Astrocyte (in vitro differentiated cells and primary cell): ENCODE measurements at places on chromosomes 4 and X.

DNA sequence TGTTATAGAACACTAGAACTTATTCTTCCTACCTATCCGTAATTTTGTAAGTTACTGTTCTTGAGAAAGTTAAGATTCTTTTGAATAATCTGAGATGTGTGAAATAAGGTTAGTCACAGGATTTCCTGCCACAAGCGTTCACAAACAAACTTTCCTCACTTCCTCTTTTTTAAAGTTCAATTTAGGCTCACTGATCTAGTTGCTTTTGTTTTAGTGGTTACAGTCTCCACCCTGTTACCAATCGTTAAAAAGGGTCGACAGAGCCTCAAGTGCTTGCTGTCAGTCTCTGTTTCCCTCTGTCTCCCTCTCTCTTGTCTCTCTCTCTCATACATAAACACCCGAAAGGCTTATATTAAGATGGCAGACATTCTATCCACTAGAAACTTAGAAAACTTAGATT, 35.9 kb upstream of the STK26 start:
- no peak for DNase-seq

GRCh38 chr4:80112236-80112635, 39.2 kb upstream of the ANTXR2 start:
- no peak for DNase-seq

GRCh38 chr4:156578005-156578404, 393.6 kb downstream of the PDGFC start:
- no peak for DNase-seq

- peak; percentile 74 for DNase-seq
These were observed 1.5 kb downstream of the CLCN3 start for GRCh38 chr4:169621731-169622492.

- no peak for DNase-seq
These were observed 16.9 kb upstream of the PHEX start for GRCh38 chrX:22015139-22015750.

- no peak for DNase-seq
These were observed 15.4 kb downstream of the OCIAD2 start for GRCh38 chr4:48891028-48891619.

DNA sequence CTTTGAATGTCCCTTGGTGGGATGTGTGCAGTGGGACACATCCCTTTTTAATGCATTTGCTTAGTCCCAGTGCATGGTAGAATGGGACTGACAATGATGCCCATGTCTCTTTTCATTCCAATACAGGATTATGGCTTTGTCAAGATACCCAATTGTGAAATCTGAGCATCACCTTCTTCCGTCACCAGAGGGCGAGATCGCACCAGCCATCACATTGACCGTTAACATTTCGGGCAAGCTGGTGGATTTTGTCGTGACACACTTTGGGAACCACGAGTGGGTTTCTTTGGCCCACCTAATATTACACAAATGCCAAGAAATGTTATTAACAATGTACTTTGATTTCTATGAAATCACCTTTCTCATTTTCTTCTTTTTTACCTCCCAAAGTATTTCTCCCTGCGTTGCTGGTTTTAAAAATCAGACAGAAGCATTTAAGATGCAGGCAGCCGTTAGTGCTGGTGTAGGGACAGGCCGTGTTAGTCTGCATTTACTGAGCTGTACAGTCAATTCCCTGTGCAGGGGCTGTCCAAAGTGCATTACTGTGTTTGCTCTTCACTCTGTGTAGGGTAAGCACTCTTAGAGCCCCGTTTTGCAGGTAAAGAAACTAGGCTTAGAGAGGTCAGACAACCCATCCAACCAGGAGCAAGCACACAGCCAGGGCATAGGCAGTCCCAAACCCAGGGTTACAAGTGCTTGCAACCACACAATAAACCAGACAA, 46.5 kb downstream of the CWH43 start:
- DNase-seq: no peak

DNA sequence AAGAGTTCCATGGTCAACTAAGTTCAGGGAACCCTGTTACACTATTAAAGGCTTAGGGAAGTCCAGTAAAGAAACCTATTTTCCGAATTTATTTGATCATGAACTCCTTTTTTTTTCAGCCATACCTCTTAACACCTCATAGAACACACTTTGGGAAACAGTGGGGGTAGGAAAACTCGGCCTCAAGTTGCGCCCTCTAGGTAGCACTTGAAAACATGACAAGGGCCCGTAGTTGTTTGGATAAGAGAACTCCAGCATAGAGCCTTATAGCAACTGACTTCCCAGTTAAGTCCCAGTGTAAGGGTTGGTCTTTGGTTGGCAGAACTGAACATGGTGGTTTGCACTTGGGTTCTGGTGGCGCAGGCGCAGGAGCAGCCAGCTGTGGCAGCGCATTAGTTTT, 14.4 kb downstream of the OGT start:
- DNase-seq: no peak

DNA sequence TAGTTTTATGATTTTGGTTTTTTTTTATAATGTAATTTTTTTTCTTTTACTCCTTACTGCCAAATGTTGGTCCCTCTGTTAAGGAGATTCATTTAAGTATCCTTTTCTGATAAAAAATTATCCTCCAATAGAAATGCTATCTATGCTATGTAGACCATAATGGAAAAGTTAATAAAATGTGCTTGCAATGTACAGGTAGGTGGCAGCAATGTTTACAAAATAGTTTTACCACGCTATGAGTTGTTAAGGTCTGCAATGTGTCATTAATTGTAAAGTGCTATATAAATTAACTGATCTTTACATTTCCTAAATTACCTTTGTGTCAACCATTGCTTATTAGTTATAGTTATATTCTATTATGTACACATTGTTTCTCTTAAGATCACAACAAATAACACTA, 3.8 kb upstream of the CENPC start:
- DNase-seq: peak; percentile 6

DNA sequence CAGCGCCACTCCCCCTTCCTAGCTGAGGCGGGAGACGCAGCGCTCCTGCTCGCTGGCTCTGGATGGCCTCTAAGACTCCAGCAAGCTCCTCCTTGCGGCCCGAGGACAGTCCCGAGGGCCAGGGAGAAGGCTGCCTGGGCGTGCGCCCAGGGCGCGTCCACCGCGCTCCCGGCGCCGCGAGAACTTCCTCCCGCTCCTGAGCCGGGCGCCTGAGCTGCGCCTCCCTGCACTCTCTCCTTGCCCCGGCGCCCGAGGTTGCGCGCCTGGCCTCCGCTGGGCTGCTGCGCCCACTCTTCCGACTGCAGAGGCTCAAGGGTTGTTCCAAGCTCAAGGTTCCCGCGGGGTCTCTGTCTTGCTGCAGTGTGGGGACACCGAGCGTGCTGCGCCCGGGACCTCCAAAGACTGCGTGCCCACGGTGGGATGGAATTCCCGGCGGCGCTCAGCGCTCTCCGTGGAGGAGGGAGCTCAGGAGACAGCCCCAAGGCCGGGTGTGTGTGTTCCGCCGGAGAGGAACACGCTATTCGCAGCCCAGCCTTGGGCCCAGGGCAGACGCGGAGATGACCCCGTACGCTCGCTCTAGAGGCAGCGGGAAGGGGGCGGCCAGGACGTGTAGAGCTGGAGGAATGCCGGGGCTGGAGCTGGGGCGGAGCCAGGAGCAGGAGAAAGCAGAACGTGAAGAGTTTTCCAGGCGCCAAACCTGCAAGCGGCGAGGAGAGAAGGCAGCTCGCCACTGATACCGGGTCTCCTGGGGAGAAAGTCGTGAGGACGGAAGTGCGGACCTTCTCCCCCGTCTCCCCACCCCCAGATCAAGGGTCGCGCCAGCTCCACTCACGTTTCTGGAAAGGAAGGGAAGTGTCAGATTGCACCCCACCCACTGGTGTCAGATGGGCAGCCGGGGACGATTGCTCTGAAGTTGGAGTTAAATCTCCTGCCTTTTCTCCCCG, at the start of gene ARHGAP6:
TSS of gene ARHGAP6 (minus strand) at position 753 of the 944 bp plus-strand sequence. CDS start 1,092 bp downstream, outside the sequence.
- DNase-seq: peak; percentile 40

- DNase-seq: no peak
These were observed 13.7 kb upstream of the DTHD1 start for GRCh38 chr4:36267486-36268268.

GRCh38 chr4:177737387-177737940, 295.2 kb upstream of the AGA start:
- peak; percentile 12 for DNase-seq

- DNase-seq: no peak
These were observed 119.1 kb upstream of the CNKSR2 start for GRCh38 chrX:21255032-21255618.

GRCh38 chr4:163600727-163601126, 106.2 kb downstream of the TMA16 start:
- no peak for DNase-seq

- no peak for DNase-seq
These were observed 34.9 kb downstream of the SYTL5 start for GRCh38 chrX:38041237-38041636.

DNA sequence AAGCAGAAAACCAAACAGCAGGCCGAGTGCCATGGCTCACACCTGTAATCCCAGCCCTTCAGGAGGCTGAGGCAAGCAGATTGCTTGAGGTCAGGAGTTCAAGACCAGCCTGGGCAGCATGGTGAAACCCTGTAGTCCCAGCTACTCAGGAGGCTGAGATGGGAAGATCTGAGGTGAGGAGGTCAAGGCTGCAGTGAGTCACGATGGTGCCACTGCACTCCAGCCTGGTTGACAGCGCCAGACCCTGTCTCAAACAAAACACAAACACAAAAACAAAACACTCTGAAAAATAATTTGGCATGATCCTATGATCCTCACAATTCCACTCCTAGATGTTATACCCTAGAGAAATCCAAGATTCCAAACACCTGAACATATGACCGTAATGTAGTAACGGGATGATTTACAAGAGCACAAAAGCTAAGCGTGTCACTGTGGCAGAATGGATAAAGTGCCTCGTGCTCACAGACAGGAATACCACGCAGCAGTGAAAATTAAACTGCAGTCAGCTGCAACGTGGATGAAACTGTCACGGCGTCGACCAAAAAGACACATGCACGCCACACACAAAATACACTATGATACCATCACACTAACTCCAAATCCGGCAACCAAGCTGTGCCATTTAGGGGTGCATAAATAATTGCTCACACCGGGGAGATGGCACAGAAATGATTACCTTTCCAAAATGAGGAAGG, 1.7 kb downstream of the NELFA start:
- DNase-seq: no peak

- no peak for DNase-seq
These were observed 174.3 kb downstream of the CEP135 start for GRCh38 chr4:56123051-56123450.

DNA sequence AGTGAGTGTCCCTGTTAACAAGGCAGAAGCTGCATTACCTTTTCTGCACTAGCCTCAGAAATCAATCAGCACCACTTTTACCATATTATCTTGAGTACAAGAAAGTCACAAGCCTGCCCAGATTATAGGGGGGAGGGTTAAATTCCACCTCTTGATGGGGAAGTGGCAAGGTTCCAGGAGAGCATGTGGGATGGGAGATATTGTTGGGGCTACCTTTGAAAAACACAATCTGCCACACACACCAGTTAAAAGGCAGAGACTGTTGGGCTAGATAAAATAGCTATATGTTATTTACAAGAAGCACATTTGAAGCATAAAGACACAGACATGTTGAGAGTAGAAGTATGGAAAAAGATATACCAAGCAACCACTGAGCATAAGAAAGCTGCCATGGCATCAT, 6.6 kb upstream of the AVPR2 start:
- DNase-seq: no peak

GRCh38 chrX:13044441-13044840, at the start of gene FAM9C:
FAM9C (minus strand) TSS chrX:13044620; CDS start chrX:13043789, 831 bp downstream.
- no peak for DNase-seq

DNA sequence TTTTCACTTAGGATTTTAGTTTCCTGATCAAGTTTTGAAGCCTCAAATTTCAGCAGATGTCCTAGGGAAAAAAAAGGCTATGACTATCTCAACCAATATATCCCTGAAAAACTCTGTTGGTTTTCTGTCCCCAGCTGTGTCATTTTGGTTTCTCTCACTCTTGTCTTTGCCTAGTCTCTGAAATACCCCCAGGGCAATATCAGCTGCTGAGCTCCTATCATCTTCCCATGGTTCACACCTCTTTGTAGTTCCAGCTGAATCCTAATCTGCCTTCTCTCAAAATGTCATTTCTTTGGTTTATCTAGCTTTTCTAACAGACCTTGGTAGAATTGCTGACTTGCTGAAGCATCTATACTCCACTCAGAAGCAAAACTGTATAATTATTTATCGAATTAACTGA, 2370.5 kb downstream of the ARAP2 start:
- no peak for DNase-seq

GRCh38 chr4:81447566-81448229, 24.0 kb downstream of the RASGEF1B start:
- DNase-seq: no peak

DNA sequence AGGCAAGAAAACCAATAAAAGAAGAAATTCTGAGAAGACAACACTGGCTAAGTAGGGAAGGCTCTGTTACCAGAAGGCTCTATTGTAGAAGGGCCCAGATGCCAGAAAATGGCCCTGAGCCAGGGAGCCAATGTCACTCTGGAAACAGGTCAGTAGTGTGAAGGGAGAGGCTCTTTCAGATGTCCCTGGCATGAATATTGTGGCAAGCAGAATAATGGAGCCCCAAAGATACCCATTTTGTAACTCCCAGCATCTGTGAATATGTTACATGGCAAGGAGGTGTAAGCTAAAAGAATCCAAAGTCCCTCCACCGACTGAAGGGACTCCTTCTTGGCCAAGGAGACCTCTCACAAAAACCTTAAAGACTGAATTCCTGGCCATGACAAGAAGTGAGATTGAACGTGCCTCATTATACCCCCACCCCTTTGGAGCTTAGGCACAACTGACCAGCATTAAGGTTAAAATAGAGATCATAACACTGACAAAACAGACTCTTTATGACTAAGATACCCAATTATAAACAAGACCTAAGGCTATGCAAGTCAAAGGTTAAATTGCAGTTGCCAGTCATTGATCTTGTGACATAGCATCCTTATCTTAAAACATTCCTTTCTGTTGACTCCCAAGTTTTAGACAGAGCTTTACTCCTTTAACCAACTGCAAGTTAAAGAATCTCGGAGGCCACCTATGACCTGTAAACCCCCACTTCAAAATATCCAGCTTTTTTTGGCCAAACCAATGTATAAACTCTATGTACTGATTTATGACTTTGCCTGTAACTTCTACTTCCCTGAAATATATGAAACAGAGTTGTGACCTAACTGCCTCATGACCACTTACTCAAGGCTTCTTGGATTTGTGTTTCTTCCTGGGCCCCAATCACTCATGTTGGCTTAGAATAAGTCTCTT, 42.2 kb upstream of the SMIM10 start:
- peak; percentile 89 for DNase-seq

- no peak for DNase-seq
These were observed 7.6 kb downstream of the CPLX1 start for GRCh38 chr4:818106-818921.

- no peak for DNase-seq
These were observed 245.4 kb downstream of the DCLK2 start for GRCh38 chr4:150323406-150324325.
